T-cell (primary cell): ENCODE measurements at places on chromosomes 3 and 15.

DNA sequence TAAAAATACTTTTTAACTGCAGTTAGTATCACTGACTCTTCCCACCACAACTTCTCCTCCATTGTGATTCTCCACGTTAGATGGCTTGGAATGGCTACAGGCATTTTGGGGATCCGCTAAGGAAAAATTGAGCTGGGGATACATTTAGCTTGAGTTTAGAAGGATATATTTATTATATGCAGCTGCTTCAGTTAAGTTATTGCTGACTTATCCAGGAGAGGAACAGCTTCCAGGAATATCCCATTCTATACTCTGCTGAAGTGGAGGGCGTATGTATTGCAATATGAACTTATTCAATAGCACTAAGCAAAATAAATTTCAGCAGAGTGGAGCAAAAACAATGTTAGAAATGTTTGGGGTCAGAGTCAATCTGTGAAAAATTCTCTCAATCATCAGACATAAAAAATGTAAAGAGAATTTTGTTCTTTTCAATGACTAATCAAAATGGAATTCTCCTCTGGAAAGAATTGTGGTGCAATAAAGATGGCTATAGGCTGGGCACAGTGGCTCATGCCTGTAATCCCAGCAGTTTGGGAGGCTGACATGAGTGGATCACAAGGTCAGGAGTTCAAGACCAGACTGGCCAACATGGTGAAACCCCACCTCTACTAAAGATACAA is 84.7 kb downstream of the NCEH1 start:
- DNase-seq: no peak

- DNase-seq: no peak
Observed at GRCh38 chr3:14177580-14178246, 688 bp downstream of the XPC start.

DNA sequence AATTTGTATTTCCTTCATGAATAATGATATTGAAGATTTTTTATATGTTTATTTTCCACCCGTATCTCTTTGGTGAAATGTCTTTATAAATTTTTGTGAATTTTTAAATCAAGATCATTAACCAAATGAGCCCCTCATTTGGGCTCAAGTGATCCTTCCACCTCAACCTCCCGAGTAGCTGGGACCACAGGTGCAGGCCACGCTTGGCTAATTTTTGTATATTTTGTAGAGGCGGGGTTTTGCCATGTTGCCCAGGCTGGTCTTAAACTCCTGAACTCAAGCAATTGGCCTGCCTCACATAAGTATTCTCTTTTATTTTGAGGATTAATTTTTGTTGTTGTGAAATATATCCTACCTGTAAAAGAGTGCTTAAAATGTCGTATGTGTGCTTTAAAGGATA is 4.9 kb downstream of the BBS4 start:
- no peak for DNase-seq

- no peak for DNase-seq
Observed at GRCh38 chr3:8713901-8714759, 19.5 kb upstream of the CAV3 start.

DNA sequence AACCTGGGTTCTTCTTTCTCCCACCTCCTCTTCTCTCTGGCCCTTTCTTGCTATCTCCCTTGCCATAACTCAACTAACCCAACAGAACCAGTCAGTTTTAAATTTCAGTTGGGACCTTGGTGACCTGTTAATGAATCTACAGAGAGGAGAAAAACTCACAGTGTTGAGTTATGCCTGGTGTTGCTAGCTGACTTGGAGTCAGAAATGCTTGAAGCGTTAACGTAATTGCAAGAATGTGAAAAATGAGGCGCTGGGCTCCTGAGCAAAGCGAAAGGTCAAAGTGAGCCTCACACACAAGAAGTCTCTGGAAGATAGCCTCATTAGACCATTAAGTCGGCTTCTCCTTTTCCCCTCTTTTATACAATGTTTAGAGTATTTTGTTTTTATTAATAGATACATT is 18.4 kb downstream of the MEIS2 start:
- no peak for DNase-seq

DNA sequence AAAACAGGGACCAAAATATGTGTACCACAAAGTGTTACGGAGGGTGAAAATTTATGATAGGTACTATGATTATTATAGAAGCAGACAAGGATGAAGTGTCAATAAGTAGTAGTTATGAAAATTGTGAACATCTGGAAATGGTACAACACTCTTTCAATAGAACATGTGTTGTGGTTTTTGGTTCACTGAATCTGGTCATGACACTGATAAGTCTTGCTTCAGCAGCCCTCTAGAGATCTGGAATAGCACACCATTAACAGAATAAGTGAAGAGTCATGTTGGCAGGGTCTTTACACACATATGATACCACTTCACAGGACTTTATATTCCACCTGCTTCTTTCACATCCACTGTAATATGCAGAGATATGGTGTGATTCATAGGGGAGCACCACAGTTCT is 985.2 kb upstream of the SEMA6D start:
- no peak for DNase-seq

- no peak for DNase-seq
Observed at GRCh38 chr15:69075440-69075839, 60.9 kb downstream of the NOX5 start.

GRCh38 chr3:10226293-10226692 is 22.0 kb upstream of the TATDN2 start:
- DNase-seq: no peak

GRCh38 chr3:182760576-182761164 is 32.6 kb upstream of the ATP11B start:
- DNase-seq: no peak

- no peak for DNase-seq
Observed at GRCh38 chr15:74383695-74384565, 16.5 kb upstream of the CYP11A1 start.

GRCh38 chr3:106097817-106098435 is 229.1 kb upstream of the CBLB start:
- no peak for DNase-seq

DNA sequence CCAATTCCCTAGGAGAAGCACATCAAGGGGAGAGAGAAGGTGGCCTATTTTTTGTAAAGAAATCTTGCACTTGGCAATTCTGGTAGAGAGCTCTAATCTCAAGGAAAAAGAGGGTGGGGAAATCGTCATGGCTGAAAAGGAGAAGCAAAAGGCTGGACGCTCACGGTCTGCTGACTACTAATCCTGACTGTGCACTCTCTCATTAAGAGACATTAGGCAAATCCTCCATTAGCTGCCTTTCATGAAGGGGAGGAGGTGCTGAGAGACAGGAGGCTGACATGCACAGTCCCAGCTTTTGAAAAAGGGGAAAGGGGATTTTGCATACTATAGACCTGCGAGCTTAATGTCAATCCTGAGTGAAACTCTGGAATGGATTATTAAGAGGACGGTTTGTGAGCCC is 170.0 kb downstream of the NR2F2 start:
- no peak for DNase-seq
